Stimulated activated CD4-positive, alpha-beta T cell treated with anti-CD3 and anti-CD28 coated beads, Interleukin-4, amount 100 ng/mL, for 4 hours (primary cell): ENCODE measurements at places on chromosomes 12 and 14.

DNA sequence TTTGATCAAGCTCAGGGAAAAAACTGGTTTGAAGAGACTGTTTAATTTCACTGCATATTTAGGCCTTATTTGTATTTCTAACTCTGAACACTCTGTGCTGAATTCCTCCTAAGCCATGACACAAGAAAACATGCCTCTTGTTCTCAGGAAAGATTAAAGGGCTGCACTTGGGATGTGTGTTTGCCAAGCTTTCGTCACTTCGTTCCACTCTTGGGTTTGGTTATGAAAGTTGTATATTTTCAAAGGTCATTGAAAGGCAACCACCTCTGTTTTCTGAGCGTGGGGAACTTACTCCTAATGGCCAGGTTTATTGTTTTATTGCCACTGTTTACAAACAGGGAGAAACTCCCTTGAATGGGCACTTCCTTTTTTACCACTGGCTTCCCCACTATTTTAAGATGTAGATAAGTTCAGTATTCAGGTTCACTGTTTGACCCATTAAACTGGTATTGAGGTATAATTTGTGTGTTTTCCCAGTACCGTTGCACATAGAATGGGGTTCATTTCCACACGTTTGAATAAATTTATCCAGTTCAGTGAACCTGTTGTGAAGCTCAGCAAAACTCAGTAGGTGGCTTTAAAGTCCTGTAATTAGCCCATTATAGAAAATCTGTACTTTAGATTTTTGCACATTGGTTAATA is 65.3 kb downstream of the NKX2-1 start:
- DNase-seq = no peak

- DNase-seq = no peak
Measured at GRCh38 chr14:59292028-59292427, 103.6 kb downstream of the DAAM1 start.

- no peak for DNase-seq
Measured at GRCh38 chr12:41339784-41340183, 151.7 kb downstream of the PDZRN4 start.

DNA sequence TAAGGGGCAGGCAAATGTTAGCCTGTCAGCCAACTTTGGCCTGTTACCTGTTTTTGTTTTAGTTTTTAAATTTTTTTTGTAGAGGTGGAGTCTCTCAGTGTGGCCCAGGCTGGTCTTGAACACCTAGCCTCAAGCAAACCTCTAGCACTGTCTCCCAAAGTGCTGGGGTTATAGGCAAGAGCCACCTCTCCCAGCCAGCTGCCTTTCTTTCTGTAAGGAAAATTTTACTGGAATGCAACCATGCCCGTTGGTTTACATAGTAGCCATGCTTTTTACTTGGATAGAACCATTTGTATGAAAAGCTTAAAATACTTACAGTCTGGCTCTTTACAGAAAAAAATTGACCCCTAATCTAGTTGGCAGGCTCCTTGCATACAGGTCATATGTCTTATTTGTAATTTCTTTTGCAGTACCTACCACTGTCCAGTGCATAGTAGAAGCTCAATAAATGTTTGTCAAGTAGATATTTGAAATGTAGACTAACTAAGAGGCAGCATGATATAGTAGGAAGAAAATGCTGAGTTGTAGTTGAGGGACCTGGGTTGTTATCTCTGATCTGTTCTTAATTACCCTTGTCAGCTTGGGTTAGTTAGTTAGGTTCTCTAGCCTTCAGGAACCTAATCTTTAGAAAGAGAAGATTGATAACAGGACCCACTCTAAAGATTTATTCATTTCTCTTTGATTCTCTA is 4.7 kb downstream of the MDM2 start:
- DNase-seq = no peak

DNA sequence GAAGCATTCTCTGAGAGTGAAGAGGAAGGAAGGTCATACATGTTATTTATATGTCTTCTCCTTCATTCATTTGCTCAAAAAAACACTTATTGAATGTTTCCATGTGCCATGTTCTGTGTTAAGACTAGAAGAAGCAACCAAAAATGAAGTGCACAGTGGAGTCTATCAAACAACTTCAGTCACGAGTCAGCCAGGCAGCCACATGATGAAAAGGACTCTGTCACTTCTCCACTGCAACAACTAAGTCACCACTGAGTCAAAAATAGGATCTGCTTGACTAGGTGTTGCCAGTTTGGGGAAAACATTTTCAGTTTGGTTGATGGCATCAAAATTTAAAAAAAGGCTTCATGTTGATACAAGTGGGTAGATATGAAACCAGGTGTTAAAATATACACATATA is 142.5 kb downstream of the PDE3A start:
- DNase-seq = no peak

- no peak for DNase-seq
Measured at GRCh38 chr12:122067966-122068365, 10.6 kb upstream of the MLXIP start.

DNA sequence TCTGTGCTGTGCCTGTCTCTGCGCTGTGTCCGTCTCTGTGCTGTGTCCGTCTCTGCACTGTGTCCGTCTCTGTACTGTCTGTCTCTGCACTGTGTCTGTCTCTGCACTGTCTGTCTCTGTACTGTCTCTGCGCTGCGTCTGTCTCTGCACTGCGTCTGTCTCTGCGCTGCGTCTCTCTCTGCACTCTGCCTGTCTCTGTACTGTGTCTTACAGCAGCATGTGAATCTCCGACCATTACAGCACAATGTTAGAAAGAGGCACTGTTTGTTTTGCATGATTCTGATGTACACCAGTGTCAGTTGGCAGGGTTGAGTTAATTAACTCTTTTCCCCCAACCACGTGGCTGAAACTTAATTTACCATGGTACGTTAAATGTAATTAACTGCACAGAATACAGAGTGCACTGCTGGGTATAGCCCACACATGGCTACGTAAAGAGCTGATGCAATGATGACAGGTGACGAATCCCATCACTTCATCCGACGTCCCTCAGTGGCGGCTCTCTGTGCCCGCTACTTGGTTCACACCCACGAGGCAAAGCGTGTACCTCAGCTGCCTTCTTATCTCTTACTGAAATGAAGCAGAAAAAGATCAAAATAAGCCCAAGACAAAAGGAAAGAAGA is 127.7 kb upstream of the SFSWAP start:
- DNase-seq = no peak

- no peak for DNase-seq
Measured at GRCh38 chr12:94730847-94731246, 80.5 kb upstream of the TMCC3 start.

- no peak for DNase-seq
Measured at GRCh38 chr14:59707778-59708561, 131.4 kb upstream of the CCDC175 start.

- no peak for DNase-seq
Measured at GRCh38 chr12:52050116-52050757, 1.0 kb upstream of the NR4A1 start.

DNA sequence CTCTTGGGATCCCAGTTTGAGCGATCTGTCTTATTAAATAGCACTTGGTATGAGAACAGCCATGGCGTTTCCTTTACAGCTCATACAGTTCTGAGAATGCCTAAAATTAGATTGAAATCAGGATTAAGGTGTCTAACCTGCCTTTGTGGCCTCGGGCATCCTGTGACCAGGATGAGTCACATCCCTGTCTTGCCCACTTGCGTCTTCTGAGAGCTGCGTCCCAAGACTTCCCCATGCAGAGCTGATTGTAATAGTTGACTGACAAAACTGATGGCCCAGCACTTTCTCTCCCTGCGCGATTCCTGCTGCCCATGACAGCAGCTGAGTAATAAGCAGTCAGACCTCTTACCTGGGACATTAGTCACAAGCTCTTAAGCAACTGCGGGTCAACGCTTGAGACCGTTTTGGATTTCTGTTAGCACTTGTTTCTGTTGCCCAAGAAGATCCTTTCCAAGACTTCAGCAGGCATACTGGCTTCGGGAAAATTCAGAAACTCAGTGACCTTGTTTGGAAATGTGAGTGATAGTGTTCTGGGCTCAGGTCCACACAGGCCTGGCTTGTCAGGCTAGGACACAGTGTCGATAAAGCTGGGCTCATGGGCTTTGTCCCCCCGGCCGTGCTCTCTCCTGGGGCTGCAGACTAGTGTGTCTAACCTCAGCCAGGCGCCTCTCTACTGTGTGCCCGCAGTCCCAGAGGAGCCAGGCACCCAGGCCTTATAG is 169.9 kb upstream of the HIF1A start:
- DNase-seq = peak; percentile 49

GRCh38 chr12:124248941-124249825 is 45.7 kb upstream of the RFLNA start:
- DNase-seq = no peak

GRCh38 chr14:29390081-29390832 is 537.4 kb downstream of the PRKD1 start:
- DNase-seq = no peak

- peak; percentile 23 for DNase-seq
Measured at GRCh38 chr12:1662761-1663439, 28.0 kb upstream of the ADIPOR2 start.

GRCh38 chr12:130831876-130832405 is 7.1 kb downstream of the STX2 start:
- DNase-seq = no peak

- no peak for DNase-seq
Measured at GRCh38 chr12:116360579-116361413, 83.3 kb upstream of the MED13L start.

GRCh38 chr12:43286986-43287385 is 265.0 kb downstream of the ADAMTS20 start:
- no peak for DNase-seq

DNA sequence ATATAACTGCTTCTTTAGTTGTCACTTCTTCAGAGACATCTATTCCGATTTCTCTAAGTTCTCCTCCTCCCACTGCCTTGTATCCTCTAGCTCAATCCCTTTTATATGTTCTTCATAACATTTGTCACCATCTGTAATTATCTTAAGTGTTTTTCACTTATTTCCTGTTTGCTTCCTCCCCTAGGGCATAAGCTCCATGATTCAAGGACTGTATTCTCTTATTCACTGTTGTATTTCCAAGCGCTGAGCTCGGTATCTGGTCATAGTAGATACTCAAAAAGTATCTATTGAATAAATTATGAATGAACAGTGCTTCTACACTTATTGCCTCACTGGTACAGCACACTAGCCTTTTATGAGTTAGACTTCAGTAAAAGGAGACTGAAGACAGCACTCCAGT is 109.0 kb upstream of the TMPO start:
- DNase-seq = no peak

GRCh38 chr12:79140711-79141110 is 276.1 kb downstream of the SYT1 start:
- no peak for DNase-seq

DNA sequence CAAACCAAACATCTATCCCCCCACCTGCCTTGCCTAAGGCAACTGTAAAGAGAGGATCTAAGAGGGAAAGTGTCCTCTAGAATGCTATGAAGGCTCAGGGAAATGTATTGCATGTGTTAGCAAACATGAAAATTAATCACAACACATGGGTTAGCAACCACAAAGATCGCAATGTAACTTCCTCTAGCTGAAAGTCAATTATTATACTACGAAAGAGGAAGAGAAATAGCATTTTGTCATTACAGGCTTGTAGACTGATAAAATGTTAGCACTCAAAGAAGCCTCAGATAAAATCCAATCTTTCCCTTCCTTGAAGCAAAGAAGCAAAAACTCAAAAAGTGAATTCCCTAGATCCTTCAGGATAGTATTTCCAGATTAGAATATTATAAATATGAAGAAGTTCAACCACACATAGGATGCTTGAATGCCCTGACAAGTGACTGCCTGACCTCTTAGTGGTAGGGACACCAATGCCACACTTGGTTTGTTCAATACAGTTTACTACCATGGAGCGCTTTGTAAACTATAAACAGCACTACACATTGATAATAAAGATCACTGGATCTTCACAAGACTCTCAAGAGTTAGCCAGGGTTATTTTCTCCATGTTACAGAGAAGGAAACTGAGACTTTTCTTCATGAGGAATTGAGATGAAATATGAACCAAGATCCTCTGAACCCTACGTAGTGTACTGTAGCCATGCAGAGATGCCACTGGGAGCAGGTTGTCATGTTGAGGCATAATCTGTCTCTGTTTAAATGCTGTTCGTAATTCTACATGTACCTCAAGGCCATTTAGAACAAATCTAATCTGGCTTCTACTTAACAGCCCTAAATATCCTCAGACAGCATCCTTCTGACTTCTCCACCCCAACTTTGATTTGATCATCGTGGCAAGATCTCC is 100.7 kb downstream of the ITPR2 start:
- no peak for DNase-seq

GRCh38 chr12:25119020-25119419 is 75.9 kb downstream of the DNAI7 start:
- no peak for DNase-seq

DNA sequence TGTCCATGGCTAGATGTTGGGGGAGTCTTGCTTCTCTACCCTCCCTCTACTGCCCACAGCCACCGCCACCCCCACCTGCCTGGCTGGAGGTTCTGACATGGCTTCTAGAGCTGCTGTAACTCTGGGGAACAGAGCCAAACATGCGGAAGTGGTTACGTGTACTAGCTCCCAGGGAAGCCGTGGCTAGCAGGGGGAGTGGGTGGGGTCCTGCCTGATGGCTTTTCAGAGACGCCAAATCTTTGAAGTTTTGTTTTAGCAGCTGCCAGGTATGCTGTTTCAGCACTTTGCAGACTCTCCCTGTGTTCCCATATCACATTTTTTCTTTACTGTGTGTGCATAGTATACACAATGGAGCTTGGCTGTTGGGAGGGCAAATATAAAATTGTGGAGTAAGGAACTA is 150.3 kb downstream of the TGFB3 start:
- DNase-seq = peak; percentile 19

- no peak for DNase-seq
Measured at GRCh38 chr14:74915426-74915825, 7.6 kb downstream of the RPS6KL1 start.

- no peak for DNase-seq
Measured at GRCh38 chr12:56124133-56124532, 3.9 kb upstream of the ESYT1 start.

- DNase-seq = no peak
Measured at GRCh38 chr14:68651075-68651474, 141.8 kb downstream of the ZFP36L1 start.

GRCh38 chr14:32319368-32320049 is 9.6 kb upstream of the AKAP6 start:
- DNase-seq = no peak

DNA sequence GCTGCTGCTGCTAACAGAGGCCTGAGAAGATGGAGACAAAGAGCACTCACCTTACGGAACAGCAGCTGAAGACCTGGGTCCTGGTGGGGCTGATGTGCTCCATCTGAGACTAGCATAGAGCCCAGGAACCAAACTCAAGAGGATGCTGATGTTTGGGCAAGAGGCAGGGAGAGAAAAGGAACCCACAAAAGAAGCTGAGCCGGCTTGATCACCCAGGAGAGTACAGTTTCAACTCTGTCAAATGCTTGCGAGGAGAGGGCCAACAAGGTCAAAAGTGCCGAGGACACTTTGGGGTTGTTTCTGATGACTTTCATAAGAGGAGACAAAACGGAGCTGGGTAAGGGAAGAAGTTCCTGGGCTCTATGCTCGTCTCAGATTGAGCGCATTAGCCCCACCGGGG is 17.3 kb upstream of the NT5DC3 start:
- no peak for DNase-seq

- no peak for DNase-seq
Measured at GRCh38 chr14:25488961-25489360, 439.0 kb upstream of the STXBP6 start.
